Heart right ventricle (tissue), 16 donors: ENCODE measurements at places on chromosomes 5 and 9. TPM values are rescaled to one million over a fixed set of nuclear protein-coding genes. Genes with fewer than 3 reads are reported as not detected.

DNA sequence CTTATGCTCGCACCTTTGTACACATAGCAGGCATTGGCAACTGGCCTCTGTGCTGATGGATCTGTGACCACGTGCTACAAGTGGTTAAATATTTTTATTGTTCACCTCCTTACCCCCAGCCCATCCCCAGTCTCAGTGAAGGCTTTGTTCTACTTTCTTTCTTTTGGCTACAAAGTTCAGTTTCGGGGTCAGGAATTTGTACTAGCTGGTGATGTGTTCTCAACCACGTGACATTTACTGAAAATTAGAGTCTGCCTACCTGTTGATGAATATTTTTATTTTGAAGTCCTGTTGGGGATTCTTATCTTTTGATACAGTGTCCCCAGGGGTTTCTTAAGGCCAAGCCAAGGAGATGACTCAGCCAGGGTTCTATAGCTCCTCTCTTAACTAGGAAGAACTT lies 47.8 kb downstream of the C9orf57 start:
- DNase-seq, result no peak

GRCh38 chr5:125125031-125125823 lies 378.8 kb upstream of the ZNF608 start:
- DNase-seq, result no peak

GRCh38 chr9:118418887-118419565 lies 714.8 kb downstream of the TLR4 start:
- DNase-seq, result no peak

SAXO1 gene
- polyA plus RNA-seq, result not detected
